Stimulated activated CD4-positive, alpha-beta T cell treated with anti-CD3 and anti-CD28 coated beads, Interleukin-15, amount 100 ng/mL, for 24 hours (primary cell): ENCODE measurements at places on chromosomes 11 and 22.

- DNase-seq: no peak
Measured at GRCh38 chr11:111846636-111847035, 24.7 kb downstream of the ALG9 start.

- DNase-seq: no peak
Measured at GRCh38 chr11:23780231-23780630, 716.6 kb upstream of the LUZP2 start.

- no peak for DNase-seq
Measured at GRCh38 chr11:33588056-33588455, 112.6 kb downstream of the C11orf91 start.

DNA sequence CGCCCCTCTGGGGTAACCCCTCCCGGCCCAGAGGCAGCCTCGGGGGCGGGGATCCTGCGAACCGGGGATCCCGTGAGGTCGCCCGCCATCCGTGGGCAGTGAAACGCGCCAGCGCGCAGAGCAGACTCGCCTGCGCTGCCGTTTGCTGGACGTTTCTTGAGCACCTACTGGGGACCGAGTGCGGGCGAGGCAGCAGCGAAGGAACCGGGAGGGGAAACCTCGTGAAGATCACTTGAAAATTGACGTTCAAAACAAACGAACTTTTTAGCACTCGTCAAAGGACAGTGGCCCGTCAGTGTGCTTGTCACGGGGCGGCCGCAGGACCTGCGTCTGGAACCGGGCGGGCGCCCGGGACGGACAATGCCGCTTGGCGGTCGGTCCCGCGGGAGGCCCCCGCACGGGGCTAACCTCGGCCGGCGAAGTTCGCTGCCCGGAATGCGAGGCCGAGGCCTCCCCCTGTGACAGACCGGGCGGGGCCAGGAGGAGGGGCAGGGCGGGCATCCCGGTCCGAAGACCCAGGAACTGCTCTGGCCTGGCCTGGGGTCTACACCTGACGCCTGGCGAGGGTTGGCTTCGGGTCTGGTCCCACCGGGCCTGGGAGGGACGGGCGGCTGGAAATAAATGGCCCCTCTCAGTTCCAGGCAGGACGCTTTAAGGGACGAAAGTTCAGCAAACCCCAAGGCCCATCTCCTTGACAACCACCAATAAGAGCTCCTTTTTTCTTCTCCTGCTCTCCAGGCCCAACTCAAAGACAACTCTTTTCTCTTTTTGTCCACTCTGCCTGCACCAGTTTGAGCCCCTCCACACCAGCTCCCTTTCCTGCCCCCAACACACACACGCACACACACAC, 723 bp upstream of the SCUBE1 start:
- no peak for DNase-seq

GRCh38 chr11:95939091-95939490, 15.2 kb upstream of the MTMR2 start:
- no peak for DNase-seq

GRCh38 chr11:35380603-35381002, 38.8 kb downstream of the SLC1A2 start:
- DNase-seq: no peak

GRCh38 chr11:115579181-115579825, 75.1 kb upstream of the CADM1 start:
- no peak for DNase-seq

- no peak for DNase-seq
Measured at GRCh38 chr11:27187848-27188621, 147.4 kb downstream of the BBOX1 start.

DNA sequence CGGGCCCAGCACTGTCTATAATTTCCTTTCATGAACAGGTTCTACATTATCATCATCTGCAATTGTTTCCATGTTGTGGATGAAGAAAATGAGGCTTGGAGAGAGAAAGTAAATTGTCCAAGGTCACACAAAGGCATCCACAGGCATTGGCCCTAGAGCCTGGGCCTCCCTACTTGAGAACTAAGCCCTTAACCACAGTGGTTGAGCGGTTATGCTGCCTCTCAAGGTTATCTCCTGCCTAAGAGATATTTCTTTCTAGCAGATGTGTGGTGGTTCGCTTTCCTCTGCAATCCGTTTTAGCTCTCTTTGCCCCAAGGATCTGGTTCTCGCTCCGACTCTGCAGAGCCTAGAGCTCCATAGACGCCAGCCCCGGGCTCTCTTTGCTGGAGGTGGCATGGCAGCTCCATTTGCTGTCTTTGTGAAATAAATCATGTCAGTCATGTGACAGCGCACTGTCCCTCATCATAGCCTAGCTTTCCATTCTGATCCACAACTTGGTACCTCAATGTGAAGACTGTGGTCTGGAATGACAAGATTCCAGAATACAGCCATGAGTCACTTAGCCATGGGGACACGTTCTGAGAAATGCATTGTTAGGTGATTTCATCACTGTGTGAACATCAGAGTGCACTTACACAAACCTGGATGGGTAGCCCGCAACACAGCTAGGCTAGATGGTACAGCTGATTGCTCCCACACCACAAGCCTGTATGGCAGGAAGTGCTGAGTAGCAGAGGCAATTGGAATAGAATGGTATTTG, 27.2 kb downstream of the RPS6KA4 start:
- DNase-seq: peak; percentile 18

GRCh38 chr11:35135222-35135621, 3.7 kb upstream of the CD44 start:
- no peak for DNase-seq

- no peak for DNase-seq
Measured at GRCh38 chr11:31237819-31238760, 131.4 kb downstream of the DCDC1 start.

GRCh38 chr11:5460983-5461621, 12.0 kb downstream of the OR51I2 start:
- no peak for DNase-seq

DNA sequence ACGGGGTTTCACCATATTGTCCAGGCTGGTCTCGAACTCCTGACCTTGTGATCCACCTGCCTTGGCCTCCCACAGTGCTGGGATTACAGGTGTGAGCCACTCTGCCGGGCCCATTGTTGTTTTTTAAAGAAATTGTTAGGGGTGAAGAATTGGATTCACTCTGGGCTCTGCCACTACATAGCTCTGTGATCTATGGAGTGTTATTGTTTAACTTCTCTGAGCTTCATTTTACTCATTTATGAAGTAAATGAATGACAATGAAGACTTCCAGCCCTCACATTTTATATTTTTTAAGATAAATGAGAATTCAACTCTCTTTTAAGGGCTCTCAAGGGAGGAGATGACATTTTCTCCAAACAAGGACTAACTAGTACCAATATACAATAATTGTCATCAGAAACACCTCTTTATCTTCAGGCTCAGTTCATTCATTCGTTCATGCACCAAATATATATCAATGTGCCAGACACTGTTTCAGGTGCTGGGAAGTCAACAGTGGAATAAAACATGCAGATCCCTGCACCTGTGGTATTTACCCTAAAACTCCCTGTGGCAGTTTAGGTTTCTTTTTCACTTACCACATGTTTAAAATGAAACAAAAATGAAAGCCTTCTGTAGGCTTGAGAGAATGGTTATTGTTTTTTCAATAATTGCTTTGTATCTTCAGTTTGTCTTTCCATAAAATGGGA, 23.5 kb upstream of the GRAMD1B start:
- DNase-seq: no peak

DNA sequence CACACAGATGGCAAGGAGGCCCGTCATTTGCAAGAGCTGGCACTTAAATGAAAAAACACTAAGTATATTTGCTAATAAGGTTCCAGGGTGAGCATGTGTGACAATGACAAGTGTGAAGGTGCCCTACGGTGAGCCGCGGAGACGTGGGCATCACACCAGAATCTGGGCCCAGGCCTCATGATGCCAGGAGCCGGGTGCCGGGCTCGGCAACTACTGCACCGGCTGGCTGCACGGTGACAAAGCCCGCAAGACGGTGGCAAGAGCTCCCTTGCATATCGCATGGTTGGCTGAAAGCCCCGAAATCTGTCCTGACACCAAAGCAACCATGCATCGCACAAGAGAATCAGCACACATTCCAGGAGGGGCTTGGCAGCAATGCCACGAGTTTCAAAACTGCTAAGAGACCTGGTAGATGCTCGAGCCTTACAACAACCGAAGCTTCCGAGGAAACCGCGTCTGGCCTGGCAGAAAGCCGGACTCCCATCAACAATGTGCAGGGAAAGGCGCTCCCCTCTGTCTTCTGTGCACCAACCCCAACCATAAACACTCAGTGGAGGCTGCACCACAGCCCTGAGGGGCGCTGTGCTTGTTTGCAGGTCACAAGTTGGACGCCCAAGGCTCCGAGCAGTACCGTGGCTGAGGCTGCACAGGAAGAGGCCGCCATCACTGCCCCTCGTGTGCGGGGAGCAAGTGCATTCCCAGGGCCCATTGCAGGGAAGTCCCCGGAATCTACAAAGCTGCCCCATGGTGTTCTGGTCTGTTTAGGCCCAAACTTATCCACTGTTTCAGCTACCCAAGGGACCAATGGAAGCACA, 339.7 kb downstream of the CTTN start:
- DNase-seq: no peak
